Thoracic aorta (tissue), 2 donors: ENCODE measurements at places on chromosomes 12 and 14. TPM values are rescaled to one million over a fixed set of nuclear protein-coding genes. Genes with fewer than 3 reads are reported as not detected.

KSR2 gene
- total RNA-seq = 0.07 TPM

RPGRIP1 gene
- not detected for total RNA-seq

SLC10A1 gene
- not detected for total RNA-seq

RNF212B gene
- total RNA-seq = not detected

CLEC6A gene
- total RNA-seq = not detected

PPM1H gene
- 10.3 TPM for total RNA-seq

NAV3 gene
- 11.6 TPM for total RNA-seq

TBC1D30 gene
- 7.6 TPM for total RNA-seq

TMEM119 gene
- total RNA-seq = 4.6 TPM

NXPH4 gene
- total RNA-seq = 0.81 TPM

IKZF4 gene
- total RNA-seq = 7.6 TPM

IKBIP gene
- 15.2 TPM for total RNA-seq

CSRP2 gene
- 93.5 TPM for total RNA-seq

KCNC2 gene
- total RNA-seq = not detected

RFLNA gene
- total RNA-seq = 2.0 TPM

TSPAN8 gene
- 70.9 TPM for total RNA-seq

CMKLR1 gene
- total RNA-seq = 73.8 TPM

CD163 gene
- 464 TPM for total RNA-seq

IFNG-AS1 gene
- total RNA-seq = 0.92 TPM

TMTC1 gene
- 76.3 TPM for total RNA-seq

TULP3 gene
- total RNA-seq = 28.4 TPM

KLHL33 gene
- total RNA-seq = 0.42 TPM
